ENCODE measurements at places on chromosomes 1 and 21.

DNA sequence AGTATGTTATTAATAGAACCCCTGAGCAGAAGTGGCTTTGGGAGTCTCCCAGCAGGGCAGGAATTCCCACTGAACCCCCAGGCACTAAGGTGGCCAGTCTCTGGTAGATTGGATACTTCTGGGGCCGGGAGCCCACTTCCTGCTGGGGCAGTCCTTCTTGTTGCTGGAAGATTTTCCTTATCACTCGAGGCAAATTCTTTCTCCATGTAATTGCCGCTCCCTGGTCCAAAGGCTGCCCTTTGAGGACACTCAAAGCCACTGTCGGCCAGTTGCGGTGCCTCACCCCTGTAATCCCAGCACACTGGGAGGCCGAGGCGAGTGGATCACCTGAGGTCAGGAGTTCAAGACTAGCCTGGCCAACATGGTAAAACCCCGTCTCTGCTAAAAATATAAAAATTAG is 22.6 kb upstream of the TNFRSF1B start:
- no peak for DNase-seq

DNA sequence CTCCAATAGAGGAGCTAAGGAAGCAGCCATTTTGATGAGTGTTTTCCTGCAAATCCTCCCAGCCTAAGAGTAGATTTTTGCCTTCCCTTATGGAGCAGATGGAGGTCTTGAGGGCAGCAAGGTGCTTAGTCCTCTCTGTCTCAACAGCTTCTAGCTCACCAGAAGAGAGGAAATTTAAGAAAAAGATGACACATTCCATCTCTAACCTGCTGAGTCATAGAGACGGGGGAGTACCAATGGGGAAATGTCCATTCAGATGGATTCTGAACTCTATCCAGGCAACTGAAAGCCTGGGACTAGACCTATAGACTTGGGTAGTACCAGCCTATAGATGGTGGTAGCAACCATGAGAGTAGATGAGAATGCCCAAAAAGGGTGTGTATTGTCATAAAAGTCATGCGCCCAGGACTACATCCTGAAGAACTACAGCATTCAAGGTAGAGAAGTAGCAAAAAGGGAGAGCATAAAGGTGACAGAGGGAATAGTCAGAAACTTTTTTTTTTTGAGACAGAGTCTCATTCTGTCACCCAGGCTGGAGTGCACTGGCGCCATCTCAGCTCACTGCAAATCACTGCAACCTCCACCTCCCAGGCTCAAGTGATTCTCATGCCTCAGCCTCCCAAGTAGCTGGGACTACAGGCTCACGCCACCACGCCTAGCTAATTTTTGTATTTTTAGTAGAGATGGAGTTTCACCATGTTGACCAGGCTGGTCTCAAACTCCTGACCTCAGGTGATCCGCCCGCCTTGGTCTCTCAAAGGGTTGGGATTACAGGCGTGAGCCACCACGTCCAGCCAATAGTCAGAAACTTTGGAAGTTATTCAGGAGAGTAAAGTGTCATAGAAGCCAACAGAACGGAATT is 10.7 kb upstream of the ELOA start:
- DNase-seq = no peak

DNA sequence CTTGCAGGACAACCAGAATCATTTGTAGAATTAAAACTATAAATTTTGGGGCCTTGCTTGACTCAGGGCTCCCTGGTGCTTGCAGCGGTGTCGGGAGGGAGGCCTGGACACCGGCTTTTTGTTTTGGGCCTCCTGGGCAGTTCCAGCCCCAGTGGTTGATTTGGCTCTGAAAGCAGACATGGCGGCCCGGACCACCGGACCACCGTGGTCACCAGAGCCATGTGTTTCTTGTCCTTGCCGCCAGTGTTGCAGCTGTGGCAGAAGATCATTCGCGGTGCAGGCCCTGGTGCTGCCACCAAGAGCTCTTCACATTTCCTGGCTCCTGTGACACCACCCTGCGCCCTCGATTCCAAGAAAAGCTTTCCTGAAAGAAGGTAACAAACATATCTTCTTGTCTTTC is 484.8 kb downstream of the BRINP3 start:
- no peak for DNase-seq

DNA sequence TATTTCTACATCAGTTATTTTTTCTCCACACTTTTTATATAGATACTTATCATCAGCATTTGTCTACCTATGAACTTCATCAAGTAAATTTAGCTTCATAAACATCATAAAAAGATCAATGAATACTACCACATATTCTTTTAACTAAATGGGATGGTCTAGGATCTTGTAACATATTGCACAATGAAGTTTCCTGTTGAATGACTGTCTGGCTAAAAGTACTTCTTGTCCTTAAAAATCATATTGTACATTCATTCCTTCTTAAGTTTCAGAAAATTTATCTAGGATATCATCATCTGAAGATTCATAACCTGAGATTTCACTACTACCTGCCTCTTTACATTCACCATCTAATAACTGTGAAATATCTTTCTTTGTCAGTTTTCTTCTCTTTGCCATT is 69.0 kb downstream of the MAGI3 start:
- no peak for DNase-seq

DNA sequence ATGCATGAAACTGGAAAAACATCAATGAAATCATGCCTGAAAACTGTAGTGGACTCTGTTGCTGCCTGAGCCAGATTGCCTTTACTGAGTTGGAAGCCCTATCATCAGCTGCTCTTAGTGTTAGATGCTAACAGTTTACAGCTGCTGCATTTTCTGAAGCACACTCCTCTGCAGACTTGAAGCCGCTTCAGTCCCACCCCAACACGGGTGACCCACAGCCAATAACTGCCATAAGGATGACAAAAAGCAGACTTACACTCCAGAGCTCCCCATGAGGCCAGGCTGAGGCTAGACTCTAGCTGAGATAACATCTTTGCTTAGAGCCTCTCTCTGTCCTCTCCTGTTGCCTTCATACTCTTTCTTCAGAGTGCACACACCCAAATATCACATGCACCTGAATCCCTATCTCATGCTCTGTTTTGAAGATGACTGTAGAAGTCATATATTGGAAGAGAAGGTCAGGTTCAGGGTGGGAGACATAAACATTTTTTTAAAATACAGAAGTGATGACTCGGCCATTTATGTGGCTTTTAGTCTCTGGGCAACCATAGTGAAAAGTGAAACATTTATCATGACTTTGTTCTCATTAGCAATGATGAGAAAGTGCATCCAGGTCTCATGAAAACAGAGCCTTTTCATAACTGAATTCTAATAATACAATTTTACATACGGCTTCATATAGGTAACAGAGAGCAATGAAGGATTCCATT is 161.0 kb downstream of the KCNK2 start:
- no peak for DNase-seq

DNA sequence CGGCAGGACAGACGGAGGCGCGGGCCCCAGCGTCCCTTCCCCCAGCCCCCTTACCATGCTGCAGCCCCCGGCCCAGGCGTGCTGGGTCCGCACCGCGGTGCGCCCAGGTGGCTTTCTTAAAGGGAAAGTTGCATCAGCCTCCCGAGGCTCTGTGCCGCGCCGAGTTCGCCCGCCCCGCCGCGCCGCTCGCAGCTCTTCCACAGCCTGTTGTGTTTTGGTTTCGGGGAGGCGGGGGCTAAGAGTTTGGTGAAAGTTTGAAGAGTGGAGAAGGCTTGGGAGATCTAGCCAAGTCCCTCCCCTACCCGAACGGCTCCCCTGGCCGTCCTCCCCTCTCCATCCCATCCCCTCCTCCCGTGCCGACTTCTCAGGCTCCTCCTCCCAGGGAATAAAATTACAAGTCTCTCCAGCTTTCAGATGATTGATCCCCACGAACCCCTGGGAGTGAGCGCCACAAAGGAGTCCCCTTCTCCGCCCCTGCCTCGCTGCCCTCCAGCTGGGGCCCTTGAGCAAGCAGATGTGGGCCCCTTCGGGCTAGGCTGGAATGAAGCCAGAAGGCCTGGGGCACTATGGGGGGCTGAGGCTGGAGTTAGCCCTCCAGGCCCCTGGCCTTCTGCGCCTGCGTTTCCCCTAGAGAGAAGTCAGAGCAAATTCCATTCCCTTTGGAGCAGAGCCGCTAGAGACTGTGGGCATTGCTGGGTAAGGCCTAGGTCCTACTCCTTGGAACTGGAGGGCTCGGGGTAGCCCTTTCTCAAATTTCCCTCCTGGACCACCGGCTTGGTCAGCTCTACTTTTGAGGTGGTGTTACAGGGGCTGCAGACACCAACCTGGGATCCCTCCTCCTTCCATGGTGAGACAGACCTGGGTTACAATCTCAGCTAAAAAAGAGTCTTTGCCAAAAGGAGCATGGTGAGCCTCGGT is at the start of gene SLC6A9:
TSS of gene SLC6A9 (minus strand) at position 211 of the 918 bp plus-strand sequence. CDS start 7,185 bp downstream, outside the sequence.
- no peak for DNase-seq

- no peak for DNase-seq
These were observed 6.4 kb upstream of the CDK11B start for GRCh38 chr1:1664941-1665814.

DNA sequence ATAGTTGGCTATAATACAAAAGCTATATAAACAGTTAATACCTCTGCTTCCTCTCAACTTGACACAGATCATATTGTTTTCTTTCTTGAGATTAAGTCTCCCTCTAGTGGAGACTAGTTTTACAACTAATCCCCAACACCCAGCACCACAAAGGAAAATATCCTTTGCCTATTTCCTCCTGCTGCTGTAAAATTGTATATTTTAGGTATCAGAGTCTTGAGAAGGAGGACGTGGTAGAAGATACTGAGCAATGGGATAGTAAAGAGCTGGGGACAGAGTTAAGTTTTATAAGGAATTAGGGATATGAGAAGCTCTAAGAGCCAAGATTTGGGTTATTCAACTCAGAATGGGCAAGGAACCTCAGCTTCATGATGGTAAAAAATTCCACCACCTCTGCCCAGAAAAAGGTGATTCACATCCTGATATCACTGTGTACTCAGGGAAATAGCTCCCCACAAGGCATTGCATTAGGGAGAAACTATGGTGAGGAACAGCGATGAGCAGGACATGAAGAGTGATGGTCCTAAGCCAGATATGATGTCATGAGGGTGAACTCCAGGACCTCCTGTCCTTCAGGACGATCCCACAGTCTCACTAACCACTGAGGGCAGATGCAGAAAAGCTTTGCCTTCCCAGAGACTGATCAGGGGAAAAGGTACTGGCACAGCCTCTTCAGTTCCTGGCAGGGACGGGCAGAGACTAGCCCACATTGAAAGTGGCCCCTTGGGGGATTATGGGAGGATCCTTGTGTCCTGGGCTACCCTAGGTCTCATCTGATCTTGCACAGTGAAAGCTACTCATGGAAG is 14.7 kb upstream of the CFAP126 start:
- peak; percentile 66 for DNase-seq

DNA sequence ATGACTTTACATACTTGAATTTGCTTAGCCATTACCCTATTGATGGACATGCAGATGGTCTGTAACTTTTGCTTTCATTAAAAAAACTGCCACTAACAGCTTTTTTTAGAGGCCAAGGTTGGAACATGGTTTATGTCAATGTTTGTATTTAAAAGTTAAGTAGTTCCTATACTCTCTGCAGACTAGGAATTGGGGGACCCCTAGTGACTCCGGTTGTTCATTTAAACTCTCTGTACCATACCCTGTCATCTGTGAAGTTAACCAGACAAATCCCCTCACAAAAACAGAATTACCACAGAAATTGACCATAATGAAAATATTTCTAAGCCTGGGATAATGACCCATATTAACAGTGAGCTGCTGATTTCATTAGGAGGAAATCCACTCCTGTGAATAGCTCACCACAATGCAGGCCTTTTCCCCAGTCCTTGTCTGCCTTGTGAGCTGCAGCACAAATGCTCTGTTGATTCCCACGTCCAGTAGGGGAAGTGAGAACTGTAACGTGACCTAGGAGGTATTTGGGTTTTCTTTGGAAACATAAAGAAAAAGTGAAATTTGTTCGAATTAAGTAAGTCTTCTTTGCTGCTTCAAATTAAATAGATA is 30.2 kb upstream of the CD101 start:
- DNase-seq = no peak

DNA sequence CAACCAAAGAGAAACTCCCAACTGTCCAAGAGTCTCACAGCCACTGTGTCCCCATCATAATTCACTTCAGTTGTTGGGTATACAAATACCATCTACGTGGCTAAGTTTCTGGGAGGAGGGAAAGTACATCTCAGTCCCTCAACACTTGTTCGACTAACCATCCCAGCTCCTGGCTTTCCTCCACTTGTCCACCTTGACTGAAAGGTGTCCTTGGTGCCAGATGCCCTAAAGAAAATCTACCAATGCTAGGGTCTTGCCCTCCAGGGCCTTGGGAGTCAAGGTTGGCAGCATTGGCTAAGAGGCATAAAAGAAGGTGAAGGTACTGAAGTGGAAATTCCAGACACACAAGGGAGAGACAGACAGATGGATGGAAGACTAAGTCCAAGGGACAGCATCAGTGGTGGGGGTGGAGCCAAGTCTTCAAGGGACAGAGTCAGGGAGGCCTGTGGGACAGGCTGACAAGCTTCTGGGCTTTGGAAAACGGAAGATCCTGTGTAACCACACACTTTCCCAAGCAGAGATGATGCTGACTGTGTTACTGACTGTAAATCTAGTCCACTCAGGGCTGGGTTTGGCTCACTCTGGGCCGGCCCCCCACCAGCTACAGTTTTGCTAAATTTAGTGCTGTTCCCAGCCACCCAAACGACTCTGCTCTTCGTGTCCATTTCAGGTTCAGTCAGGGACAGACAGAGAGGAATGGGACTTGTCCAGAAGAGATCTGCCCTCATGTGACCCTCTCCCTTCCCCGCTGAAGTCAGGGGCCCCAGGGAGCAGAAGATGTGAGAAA is 60.1 kb downstream of the CD34 start:
- DNase-seq = no peak

GRCh38 chr1:196401891-196402290 is 206.3 kb downstream of the KCNT2 start:
- no peak for DNase-seq

- DNase-seq = no peak
These were observed 48.3 kb downstream of the HTR6 start for GRCh38 chr1:19712928-19713327.

DNA sequence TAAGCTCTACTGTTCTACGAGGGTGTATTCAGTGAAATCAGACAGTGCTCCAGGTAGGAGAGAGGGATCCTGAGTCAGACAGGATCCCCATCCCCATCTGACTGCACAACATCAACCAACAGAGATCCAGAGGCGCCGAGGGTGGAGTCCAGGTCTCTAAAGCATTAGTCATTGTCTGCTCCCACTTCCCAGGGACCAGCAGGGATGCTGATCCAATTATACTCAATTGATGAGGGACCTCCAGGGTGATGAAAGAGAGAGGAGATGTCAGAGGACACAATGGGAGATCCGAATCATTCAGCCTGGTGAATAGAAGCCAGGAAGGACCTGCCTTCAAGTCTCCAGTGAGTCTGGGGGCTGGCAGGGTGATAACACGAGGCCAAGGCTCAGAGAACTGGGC is 39.5 kb upstream of the STMN1 start:
- DNase-seq = no peak

DNA sequence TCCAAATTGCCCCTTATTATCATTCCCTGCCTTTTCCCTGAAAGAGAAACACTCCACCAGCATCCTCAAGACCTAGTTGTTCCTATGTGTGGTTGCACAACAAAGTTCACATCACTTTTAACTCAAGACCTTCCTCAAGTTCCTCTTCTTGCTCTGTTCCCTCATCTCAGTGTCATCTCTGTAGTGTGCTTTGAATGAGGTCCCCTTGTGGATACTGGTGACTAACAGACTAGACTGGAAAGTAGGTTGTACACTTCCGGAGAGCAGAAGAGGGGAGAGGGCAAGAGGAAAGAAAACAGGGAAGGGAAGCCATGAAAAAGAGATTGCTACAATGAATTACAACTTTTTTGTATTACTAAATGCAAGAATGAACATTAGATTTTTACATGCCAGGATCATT is 853.8 kb downstream of the USP25 start:
- no peak for DNase-seq

Data from Jurkat, Clone E6-1 (cell line).